GM12878 (cell line): ENCODE measurements at places on chromosomes 6 and 20.

DNA sequence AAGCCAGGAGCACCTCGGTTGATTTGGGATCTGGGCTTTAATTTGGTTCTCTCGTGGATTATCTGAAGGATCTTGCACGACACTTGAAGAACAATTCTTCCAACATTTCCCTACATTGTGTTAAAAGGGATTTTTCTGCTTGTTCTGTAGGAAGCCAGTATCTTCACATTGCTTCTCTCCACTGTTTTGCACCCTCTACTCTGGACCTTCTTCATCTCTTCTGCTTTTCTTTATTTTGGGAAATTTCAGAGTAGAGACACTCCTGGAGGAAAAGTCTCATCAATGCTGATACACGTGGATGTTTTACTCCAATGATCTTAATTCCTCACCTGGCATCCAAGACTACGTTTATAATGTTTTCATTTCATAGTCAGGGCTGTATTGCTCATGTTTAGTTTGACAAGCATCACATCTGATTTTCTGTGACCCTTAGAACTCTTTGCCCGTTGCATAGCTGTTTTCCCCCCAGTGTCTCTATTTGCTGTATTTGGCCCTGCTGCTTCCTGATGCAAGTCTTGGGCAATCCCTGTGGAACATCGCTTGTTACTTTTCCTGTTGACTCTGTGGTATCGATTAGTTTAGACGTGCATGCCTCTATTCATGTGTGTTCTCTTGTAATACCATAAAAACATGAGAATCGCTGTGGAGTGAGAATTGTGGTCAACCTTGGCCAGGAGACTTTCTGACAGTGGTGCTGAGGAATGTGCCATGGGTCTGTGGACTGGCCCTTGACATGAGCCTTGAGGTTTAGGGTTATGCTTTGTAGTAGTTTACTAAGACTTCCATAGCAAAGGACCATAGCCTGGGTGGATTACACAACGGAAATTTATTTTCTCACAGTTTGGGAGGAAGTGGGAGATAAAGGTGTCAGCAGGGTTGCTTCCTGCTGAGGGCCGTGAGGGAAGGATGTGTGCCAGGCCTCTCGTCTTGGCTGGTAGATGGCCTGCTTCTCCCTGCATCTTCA lies 12.5 kb downstream of the PLCB1 start:
- no peak for DNase-seq

GRCh38 chr6:84422380-84422968 lies 195.0 kb upstream of the CEP162 start:
- no peak for DNase-seq

GRCh38 chr6:31877125-31877650 lies 1.6 kb downstream of the SLC44A4 start:
- DNase-seq = no peak

GRCh38 chr6:93954584-93954983 lies 535.2 kb upstream of the EPHA7 start:
- no peak for DNase-seq

GRCh38 chr20:46031701-46032254 lies 2.8 kb downstream of the SLC12A5 start:
- no peak for DNase-seq

GRCh38 chr20:59613861-59614260 lies 9.5 kb downstream of the PHACTR3 start:
- DNase-seq = no peak

DNA sequence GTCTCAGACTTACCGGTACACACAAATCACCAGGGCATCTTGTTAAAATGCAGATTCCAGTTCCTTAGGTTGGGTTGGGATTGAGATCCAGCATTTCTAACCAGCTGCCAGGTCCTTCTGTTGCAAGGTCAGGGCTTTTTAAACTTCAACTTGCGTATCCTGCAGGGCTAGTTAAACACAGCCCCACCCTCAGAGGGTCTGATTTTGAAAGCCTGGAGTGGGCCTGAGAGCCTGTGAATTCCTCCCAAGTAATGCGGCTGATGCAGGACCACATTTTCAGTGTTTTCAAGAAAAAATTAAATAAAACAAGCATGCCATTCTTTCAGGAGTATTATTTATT lies 65.3 kb downstream of the MKKS start:
- no peak for DNase-seq

DNA sequence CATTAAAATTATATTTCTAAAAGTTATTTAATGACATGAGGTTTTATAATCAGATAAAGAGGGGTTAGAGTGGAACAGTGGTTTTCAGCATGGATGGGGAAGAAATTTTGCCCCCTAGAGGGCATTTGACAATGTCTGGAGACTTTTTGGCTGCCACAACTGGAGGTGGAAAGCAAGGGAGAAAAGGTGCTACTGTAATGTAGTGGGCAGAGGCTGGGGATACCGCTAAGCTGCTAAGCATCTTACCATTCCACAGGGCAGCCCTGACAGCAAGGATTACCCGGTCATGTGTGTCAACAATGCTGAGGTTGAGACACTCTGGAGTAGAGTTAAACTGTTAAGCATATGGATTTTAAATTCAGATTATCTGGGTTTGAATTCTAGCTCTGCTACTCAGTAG lies 52.9 kb upstream of the FABP7 start:
- no peak for DNase-seq

GRCh38 chr20:52972965-52973819 lies 1.0 kb downstream of the TSHZ2 start:
- DNase-seq = no peak

GRCh38 chr6:24148154-24148570 lies 22.1 kb downstream of the NRSN1 start:
- no peak for DNase-seq

DNA sequence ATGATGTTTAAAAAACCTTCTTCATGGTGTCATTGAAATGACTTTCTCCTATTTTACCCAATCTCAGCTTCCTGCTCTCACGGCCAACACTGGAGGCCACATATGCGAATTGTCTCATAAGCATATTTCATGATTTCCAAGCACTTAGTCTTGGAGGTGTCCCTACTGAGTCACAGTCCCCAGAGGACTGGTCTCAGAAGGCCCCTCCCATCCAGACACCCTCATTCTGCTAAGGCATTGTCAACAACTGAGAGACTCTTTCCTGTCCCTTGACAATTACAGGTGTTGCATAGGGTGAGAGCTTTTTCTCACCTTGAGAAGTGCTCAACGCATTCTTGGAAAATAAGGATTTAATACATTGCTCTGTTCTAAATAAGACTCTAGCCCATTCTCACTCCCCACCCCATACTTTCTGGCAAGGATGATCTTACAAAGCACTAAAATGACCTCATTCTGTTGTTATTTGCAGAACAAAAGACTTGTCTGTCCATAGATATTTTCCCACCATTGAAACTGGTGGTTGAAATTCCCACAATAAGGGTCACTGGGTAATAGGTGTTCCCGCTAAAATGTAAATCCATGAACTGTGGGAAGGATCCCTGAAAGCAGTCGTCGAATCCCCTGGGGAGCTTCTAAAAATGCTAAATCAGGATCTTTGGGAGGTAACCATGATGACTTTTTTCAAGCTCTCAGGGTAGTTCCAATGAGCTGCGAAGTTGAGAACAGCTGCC lies 32.3 kb upstream of the SLC22A23 start:
- DNase-seq = no peak

- no peak for DNase-seq
Observed at GRCh38 chr20:37520419-37520955, 563 bp upstream of the NNAT start.

DNA sequence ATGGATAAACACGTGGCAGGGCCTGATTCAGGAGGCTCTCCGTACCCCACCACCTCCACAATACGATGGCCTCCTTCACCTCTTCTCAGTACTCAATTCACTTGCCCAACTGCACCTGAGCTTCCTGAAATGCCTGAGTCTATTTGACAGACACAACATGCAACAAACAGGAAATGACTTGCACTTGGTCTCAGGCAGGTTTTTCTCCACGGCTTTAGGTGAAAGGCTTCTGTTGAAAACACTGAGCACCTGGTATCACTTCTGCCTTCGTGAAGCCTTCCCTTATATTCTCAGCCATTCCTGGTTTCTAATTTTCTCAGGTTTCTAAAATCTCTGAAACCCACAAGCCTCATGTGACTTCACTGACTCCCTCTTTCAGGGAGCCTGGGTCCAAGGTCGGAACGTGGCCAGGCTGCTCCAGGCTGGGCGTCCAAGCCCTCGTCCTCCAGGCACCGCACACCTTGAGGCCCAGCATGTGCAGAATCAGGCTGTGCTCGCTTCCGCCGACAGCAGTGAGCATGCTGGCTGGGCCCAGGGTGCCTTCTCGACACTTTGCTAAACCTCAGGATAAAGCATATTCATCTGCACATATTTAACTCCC lies 34.7 kb downstream of the TAF4 start:
- peak; percentile 59 for DNase-seq

- no peak for DNase-seq
Observed at GRCh38 chr20:47243532-47244305, 112.8 kb downstream of the ZMYND8 start.

DNA sequence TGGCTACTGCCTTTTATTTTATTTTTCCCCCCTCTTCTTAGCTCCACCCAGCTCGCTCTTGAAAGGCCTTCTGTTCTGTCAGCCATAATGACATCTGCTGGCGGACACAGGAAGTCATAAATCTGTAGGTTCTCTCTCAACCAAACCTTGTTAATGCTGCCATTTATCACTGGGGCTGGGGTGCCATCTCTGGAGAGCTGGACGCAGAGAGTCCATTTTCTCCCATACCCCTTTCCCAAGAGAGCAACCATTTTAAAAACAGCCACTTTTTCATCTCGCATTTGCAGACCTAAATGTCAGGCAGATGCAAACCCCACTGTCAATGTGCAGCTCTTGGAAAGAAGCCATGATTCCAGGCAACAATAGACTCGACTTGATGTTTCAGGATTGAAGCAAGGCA lies 13.0 kb upstream of the TSHZ2 start:
- DNase-seq = no peak

- no peak for DNase-seq
Observed at GRCh38 chr20:1122388-1123315, 4.2 kb downstream of the PSMF1 start.

- peak; percentile 36 for DNase-seq
Observed at GRCh38 chr6:155248008-155249001, 15.5 kb upstream of the CLDN20 start.

- DNase-seq = no peak
Observed at GRCh38 chr6:36479256-36479655, 36.5 kb downstream of the KCTD20 start.

DNA sequence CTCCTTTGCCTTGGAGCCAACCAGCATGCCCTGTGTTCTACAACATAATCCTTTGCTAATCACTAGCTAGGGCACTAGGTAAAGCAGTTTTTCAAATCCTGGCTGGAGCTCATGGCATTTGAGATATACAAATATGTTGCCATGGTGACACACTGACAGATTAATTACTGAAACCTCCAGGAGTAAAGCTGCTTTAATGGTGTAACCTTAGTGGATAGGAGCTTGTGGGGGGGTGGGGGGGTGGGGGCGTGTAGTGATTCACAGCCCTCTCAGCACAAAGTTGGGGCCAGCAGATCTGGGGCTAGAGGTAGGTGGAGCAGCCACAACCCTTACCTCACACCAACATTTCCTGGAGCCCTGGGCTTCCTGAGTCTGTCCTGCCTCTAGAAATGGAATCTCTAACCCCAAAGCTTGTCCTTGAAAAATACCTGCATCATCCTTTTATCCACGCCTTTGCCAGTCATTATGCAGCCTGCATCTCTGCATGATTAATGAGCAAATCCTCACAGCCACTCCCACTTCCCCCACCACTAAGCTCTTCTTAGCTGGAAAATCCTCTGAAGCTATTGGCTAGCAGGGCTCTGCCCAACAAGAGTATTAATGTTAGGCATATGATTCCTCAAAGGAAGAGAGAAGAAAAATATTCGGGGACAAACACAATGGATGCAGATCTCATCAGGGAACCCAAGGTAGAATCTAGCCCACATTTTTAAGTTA lies 84.5 kb upstream of the PRND start:
- no peak for DNase-seq

GRCh38 chr6:37548067-37548674 lies 48.5 kb upstream of the CCDC167 start:
- no peak for DNase-seq

GRCh38 chr20:21981597-21982344 lies 276.3 kb downstream of the PAX1 start:
- no peak for DNase-seq

- DNase-seq = no peak
Observed at GRCh38 chr20:33875055-33875454, 63.9 kb downstream of the CHMP4B start.

DNA sequence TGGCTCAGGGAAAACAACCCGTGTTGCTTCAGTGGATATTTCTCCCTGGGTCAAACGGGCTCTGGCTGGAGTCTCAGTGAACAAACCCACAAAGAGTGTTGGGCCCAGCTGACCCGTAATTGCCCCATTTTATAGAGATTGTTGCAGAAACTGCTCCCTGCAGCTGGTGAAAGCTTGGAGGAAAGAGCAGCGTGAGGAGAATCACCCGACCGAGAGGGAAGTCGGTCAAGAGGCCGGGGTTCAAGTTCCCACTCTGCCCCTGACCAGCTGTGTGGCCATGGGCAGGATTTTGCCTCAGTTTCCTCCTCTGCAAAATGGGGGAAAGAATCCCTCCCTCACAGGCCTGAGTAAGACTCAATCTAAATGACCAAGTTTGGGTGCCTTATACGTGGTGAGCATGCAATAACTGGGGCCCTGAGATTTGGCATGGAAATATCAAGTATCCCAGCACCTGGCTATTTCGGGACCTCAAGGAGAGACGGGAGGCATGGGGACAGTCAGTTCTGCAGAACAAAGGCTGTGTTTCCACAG lies 1.7 kb upstream of the TGM2 start:
- DNase-seq = no peak

- no peak for DNase-seq
Observed at GRCh38 chr6:152471456-152472265, 165.5 kb downstream of the SYNE1 start.

GRCh38 chr6:146582857-146583256 lies 15.9 kb upstream of the ADGB start:
- DNase-seq = no peak

DNA sequence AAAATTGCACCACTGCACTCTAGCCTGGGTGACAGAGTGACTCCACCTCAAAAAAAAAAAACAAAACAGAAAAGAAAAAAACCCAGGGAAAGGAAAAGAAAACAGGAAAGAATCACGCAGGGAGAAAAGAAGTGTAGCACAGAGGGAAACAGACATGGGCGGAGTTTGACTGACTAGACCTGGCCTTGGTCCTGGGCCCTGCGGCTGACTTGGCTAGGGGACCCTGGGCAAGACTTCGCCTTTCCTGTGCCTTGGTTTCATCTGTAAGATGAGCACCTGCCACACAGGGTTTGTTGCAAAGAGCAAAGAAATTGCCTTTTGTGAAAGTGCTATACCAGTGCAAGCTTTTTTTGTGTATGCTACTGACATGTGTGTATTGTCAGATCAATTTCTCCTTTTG lies 71.3 kb upstream of the KCNG1 start:
- no peak for DNase-seq
